ENCODE measurements at places on chromosomes 2 and 18.

GRCh38 chr2:199841409-199841808, 9.6 kb downstream of the FTCDNL1 start:
- no peak for DNase-seq

- no peak for DNase-seq
Measured at GRCh38 chr18:58241877-58242276, 197.9 kb downstream of the NEDD4L start.

GRCh38 chr2:206198677-206199076, 39.0 kb downstream of the EEF1B2 start:
- DNase-seq: no peak

DNA sequence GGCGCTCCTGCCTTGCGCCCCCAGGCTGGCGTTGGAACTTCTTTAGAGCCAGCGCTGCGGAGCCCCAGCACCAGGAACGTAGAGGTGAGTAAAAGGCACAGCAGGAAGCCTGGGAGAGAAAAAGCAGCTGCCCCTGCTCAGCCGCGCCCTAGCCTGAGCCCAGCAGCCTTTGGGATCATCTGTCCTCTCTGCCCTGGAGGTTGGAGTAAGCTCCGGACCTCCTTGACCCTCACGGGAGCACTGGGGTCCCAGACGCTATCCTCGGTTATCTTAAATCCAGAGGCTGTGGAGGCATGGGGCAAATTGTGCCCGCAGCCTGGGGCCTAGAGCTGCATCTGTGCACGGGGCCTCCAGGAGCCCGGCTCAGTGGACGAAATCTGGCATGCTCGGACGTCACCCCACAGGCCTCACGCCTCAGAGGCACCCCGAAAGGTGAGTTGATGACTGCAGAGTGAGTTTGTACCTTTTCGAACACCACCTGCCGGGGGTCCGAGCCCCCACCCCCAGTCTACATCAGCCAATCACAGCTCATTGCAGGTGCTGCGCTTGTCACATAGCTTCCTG, 1.6 kb upstream of the SLC66A2 start:
- DNase-seq: no peak

- DNase-seq: no peak
Measured at GRCh38 chr2:86243950-86244733, 44.9 kb downstream of the MRPL35 start.

DNA sequence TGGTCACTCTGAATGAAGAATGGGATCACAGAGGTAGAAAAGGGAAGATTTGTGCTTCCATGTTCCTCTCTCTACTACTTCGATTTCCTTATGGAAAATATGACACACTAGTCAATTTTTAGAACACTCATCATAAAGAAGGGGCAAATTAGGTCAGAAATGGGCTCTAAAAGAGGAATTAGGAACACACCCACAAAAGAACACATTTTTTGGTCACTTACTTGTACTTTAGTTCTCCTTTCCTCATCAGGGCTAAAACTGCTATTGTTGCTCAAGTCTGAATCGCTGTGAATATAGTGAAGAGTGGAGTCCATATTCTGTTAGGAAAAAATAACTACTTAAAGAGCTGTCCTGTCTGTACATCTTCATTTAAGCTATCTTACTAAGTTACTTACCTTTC, 52.6 kb downstream of the PPP4R1 start:
- DNase-seq: no peak

GRCh38 chr18:27428716-27429475, 243.8 kb upstream of the CHST9 start:
- DNase-seq: no peak

- DNase-seq: no peak
Measured at GRCh38 chr2:234492717-234493485, 4.0 kb downstream of the ARL4C start.

DNA sequence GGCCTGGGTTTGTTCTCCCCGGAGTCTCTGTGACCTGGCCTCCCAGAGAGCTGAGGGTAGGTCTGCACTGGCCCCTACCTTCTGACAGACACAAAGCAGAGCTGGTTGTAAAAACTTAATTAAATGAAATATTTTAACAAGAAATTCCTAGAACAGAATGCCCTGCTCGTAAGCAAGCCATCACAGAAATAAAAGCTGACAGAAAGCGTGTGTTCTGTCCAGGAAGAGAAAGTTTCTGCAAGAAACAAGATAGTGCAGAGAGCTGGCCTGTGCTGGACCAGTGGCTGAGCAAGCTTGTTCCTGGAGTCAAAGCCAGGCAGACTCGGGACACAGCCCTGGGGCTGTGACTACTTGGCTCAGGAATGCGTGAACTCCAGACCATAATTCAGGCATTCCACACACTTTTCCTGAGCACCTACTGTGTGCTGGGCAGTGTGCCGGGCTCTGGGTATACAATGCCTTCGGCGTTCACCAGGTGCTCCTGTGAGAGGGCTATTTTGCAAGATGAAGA, 51.6 kb downstream of the APOB start:
- DNase-seq: no peak

DNA sequence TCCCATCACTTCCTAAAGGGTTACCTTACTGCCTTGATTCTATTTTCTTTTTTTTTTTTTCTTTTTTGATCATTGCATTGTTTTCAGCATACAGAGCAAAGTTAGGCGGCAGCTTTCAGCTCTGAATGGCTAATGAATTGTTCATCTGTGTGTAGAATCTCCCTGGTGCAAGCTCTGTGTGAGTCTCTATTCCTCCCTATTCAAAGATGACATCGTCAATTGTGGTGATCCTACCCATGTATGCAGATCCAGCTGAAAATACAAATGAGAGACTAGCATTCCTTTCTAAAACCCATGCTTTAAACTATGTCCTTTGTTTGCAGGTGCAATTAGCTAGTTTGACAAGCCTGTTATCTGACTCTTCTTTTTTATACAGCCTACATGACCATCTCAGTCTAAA, 539.0 kb downstream of the ARHGAP15 start:
- DNase-seq: no peak

DNA sequence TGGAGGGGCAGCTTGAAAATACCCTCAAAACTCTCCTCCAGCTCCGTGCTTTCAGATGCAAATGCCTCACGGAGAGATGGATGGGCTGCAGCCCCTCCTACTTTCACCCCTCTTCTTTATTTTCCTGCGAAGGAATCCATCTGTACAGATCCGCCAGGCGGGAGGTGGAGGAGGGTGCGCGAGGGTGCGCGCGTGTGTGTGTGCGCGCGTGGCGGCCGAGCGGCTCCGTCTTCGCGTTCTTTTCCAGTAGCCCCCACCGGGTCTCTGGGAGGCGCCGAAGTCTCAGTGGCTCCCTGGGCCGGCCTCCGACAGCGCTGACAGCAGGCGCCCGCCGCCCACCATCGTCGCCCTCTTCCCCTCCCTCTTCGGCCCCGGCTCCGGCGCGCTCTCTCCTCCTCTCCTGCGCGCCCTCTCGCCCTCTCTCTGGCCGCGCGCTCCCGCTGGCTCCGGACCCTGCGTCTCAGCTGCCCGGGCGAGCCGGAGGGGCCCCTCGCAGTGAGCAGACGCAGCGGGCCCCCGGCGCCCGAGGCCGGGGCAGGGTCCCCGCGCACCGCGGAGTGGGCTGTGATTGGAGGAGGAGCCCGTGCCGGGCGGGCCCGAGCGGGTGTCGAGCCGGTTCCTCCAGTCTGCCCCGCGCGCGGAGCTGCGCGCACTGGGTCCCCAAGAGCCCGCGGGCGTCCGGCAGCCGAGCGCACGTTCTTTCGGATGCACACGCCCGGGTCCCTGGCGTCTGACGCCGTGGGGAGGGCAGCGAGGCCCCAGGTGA, at the start of gene CDH7:
CDH7 (plus strand) TSS at position 624 of the 766 bp plus-strand sequence. CDS start 11,831 bp downstream, outside the sequence.
- DNase-seq: no peak

DNA sequence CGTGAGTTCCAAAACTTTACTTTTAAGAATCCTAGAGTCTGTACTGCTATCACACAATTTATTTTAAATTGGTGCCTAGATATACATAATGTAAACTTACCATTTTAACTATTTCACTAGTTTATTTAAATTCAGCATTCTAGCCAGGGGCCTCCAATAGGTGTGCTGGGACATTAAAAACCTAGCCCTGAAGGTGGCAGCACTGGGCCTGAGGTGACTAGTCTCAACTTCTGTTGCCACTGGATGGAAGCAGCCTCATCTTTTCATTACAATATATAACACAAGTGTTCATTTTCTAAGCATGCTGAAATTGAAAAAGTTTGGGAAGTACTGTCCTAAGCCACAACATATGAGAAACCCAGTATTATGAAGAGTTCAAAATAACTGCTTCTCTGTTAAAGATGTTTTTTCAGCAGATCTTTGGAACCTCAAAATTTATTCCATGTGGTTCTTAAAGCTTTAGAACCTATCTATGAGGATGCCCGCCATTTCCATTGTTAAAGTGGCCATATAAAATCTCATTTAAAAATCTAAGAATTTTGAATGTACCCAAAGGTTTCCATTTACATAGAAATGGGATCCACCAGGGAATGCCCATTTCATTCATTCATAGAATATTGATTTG, 2.9 kb upstream of the RBBP8 start:
- DNase-seq: peak; percentile 36

DNA sequence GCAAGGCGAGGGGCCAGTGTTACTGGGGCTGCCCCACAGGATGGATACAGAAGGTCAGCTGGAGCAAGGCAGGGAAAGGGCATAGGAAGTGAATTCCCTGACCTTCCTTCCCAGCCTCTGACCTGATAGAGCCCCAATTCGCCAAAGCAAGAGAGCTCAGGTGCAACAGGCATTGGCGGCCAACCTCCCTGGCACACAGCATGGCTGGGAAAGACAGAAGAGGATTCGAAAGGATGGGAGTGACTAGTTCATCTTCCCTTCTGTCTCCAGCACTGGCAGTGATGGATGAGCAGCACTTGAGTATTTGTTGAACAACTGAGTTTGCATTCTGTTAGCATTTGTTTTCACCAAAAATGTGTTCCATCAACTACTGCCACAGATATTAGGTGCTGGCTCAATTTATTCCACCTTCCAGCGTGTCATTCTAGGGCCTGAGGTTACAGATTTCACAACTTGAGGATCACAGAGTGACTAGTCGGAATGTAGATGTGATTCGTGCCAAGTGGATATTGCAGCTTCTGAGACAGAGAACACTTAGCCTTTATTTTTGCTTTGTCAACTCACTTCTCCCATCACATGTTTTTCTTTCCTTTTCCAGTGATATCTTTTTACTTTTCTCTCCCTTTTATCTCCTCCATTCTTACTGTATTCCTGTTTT, 6.2 kb downstream of the COPS8 start:
- no peak for DNase-seq

GRCh38 chr18:9000733-9001132, 101.8 kb upstream of the NDUFV2 start:
- DNase-seq: no peak

DNA sequence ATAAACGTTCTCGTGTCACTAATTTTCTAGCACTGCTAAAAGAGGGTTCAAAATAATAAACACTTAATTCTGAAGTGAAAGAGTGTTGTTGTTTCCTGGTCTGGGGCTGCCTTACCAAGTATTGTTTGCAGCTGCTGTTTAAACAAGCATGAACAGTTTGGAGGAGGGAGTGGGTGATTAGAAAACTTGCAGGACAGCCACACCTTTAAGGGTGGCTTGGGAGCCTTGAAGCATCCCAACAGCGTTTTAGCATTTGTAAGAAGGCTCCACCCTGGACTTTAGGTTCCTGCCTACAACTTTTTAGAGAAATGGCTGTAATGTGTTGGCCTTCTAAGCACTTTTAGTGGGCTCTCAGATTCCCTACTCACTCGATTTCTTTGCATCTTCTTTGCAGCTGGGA, 371.6 kb downstream of the TGIF1 start:
- DNase-seq: no peak

Measured in HFF-Myc (cell line).